ENCODE measurements at places on chromosomes 11 and 22.

GRCh38 chr11:93166862-93167261, 30.9 kb downstream of the SLC36A4 start:
- peak; percentile 7 for DNase-seq

DNA sequence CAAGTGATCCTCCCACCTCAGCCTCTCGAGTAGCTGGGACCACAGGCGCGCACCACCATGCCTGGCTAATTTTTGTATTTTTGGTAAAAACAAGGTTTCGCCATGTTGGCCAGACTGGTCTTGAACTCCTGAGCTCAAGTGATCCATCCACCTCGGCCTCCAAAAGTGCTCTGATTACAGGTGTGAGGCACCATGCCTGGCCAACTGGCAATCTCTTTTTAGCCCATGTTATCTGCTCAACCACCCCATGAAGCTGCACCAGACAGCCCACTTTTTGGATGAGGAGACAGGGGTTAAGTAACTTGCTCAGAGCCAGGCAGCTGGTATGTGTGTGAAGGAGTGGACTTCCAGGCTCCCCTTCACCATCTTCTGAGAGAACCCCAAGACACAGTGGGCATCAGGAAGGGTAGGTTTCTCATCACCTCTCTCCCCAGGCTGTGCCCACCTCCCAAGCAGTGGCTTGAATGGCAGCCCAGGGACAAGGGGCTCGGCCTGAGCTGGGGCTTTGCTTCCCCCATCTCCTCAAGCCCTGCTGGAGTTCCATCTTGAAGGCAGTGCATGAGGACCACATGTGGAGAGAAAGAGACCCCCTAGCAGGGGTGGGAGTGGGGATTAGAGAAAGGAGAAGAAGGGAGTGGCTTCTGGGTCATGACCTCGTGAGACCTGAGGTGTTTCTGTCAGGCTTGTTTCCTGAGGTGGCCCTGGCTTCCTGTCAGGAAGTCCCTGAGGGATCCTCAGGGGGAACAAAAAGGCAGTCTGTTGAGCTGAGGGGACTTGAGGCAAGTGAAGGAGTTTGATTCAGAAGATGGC, 87.5 kb upstream of the PARVA start:
- DNase-seq: peak; percentile 50

DNA sequence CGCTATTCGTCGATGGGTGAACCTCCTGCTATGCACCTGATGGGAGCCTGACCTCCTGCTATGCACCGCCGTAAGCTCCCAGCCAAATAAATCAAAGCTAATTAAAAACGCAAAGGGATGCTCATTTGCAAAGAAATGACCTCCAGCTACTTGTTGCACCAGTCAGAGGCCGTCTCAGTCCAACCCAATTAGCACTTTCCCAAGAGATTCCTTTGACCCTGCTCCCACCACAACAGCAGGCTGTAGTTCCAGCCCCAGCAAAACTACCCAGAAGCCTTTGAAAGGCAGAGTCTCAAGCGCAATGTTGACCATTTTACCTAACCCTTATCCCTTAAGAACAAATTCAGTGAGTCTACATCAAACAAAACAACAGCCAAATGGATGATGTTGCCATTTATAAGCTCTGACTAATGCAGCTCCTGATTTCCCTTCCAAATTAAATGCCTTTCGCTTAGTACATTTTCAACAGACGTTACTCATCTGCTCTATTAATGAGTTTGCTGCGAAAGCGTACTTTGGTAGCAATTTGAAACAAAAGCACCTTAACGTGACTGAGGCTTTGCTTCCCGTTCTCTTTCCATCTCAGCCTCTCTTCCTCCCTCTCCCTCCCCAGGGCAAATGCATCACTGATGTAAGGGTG, 17.2 kb upstream of the BSX start:
- no peak for DNase-seq

- DNase-seq: no peak
Observed at GRCh38 chr11:65791719-65792213, 4.9 kb downstream of the OVOL1 start.

- no peak for DNase-seq
Observed at GRCh38 chr11:129023968-129024676, 81.5 kb upstream of the TP53AIP1 start.

- DNase-seq: no peak
Observed at GRCh38 chr11:133663135-133663985, 131.1 kb upstream of the OPCML start.

DNA sequence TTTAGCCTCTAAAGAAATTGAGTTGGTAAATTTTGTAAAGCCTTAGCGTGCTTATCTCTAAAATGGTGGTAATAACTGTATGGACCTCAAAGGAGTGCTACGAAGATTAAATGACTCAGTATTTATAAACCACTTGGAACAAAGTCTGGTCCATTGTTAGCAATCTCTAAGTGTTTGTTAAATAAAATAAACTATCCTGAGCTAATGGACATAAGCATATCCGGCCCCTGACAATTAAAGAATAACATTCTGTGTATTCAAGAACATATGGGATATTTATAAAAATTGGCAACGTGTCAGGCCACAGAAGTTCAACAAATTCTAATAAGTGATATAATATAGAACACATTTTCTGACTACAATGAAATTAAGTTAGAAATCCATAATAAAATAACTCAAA, 71.0 kb downstream of the MYEOV start:
- DNase-seq: no peak

GRCh38 chr11:126830216-126830806, 170.3 kb downstream of the KIRREL3 start:
- no peak for DNase-seq

DNA sequence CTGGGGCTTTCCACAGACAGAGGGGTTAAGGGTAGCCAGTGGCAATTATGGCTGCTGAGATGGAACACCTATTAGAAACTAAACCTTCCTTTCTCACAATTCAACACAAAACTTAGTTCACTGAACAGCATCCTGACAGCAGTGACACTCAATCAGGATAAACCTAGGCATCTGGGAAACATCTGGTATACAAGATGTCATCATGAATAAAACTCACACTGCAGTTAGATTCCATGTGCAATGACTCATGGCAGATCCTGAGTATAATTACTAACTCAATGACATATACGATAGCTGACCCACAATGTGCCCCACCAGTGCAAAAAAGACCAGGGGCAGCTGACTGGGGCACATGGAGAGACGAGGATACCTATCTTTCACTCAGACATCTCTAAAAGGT, 17.7 kb downstream of the RBFOX2 start:
- DNase-seq: no peak

- DNase-seq: no peak
Observed at GRCh38 chr11:26048271-26048670, 283.7 kb upstream of the ANO3 start.

GRCh38 chr11:94511932-94512781, at the start of gene C11orf97:
C11orf97 (plus strand) TSS chr11:94512461; CDS start chr11:94512529, 68 bp downstream.
- DNase-seq: no peak

GRCh38 chr22:27142286-27142685, 484.9 kb downstream of the MIAT start:
- DNase-seq: no peak

GRCh38 chr11:19243613-19244012, 2.9 kb upstream of the E2F8 start:
- no peak for DNase-seq

- no peak for DNase-seq
Observed at GRCh38 chr11:8757533-8757932, 74.9 kb downstream of the RPL27A start.
